NCI-H774 (cell line): ENCODE measurements at places on chromosomes 4 and X.

DNA sequence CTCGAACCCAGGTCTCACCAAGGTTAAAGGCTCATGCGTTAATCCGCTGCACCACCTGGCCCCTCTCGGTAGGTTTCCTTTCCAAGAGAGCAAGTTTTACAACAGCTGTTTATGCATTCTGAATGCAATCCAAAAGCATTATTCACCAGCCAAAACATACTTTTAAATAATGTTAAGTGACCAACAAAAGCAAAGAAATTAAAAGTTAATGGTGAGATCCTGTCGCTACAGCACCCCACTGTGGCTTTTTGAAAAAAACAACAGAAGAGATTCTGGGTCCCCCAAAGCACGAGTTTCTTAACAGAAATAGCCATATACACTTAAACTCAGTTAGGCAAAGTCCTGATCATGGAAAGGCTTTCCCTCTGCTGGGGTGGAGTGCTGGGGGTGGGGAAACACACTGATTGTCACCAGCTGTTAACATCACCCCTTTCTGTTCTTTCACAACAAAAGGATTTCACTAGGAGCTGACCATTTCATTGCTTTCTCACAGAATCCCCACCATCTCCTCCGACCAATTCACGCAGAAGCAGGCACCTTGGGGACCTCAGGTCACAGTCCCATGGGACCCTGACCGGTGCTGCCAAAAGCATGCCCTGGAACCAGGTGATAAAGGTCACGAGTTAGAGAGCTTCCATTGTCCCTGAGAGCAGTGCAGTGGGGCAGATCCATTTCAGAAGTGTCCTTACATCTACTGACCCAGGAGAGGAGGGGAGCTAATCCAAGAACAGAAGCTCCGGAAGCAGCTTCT, 51.2 kb downstream of the ZNF827 start:
- DNase-seq = no peak

DNA sequence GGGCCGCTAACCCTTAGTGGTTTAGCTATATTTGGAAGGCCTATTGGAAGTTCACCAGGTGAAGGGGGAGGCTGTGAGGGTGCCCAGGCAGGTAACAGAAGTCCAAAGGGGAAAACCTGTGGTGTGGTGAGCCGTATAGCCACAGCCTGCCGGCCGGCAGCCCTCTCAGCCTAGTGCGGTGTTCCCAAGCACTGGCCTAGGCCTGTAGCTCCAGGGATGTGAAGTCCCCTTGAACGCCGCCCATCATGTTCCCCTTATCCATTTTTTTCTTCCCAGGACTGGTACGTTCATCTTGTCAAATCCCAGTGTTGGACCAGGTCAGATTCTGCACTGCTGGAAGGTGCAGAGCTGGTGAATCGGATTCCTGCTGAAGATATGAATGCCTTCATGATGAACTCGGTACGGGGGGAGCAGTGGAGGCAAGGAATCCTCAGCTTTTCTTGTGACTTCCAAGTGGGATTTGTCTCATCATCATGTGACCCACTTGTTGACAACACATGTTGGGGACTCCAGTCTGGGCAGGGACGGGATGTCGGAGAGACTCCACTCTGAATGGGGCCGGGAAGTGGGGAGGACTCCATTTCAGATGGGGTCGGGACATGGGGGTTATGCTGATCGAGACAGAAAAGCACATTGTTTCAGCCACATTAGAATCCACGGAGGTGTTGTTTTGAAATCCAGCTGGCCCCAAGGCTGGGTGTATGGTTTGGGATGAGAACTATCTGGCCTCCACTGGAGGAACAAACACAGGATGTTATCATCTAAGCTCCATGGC, 39.2 kb upstream of the MSANTD1 start:
- DNase-seq = no peak

- DNase-seq = no peak
Observed at GRCh38 chr4:95869961-95870500, 30.1 kb downstream of the PDHA2 start.

GRCh38 chr4:160044693-160045092, 941.8 kb downstream of the RAPGEF2 start:
- DNase-seq = no peak

GRCh38 chrX:65644621-65645289, 22.7 kb upstream of the MSN start:
- DNase-seq = no peak

GRCh38 chr4:146407669-146408084, 114.1 kb downstream of the SLC10A7 start:
- no peak for DNase-seq

DNA sequence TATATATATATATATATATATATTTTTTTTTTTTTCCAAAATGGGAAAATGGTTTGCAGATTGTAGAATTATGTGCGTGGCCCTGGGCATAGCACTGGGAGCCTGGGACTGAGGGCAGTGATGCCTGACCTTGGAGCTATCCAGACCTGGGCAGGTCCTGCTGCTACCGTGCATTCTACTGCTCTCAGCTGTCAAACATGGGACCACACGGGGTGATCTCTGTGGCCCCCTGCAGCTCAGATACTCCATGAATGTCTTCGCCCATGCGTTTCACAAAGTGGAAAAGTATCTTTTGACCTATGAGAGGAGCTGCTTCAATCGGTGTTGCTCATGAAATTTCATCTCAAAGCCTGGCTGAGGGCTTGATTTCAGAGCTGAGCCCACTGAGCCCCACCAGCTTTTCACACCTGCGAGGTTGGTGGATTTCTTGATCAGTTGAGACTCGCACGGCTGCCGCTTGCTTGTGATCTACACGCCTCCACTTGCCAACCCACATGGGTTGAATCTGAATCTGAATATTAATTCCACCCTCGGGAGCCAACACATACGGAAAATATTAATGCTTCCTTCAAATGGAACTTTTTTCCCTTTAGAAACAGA, 35.7 kb downstream of the ING2 start:
- DNase-seq = no peak

DNA sequence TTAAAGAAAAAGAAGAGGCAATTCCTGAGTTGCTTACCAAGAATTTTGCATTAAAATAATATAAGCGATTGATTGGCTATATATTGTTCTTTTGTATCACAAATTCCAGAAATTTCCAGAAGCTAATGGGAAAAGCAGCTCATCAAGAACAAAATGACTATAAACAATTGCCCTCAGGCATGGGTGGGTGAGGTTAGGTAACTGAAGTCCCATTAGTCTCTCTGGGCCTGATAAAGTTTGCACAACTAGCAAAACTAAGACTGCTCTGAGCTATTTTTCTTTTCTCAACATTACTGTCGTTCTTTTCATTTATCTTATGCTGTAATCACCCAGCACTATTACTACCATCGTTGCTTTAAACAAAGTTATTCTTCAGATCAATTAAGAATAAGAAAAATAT, 19.2 kb upstream of the BLTP1 start:
- no peak for DNase-seq

DNA sequence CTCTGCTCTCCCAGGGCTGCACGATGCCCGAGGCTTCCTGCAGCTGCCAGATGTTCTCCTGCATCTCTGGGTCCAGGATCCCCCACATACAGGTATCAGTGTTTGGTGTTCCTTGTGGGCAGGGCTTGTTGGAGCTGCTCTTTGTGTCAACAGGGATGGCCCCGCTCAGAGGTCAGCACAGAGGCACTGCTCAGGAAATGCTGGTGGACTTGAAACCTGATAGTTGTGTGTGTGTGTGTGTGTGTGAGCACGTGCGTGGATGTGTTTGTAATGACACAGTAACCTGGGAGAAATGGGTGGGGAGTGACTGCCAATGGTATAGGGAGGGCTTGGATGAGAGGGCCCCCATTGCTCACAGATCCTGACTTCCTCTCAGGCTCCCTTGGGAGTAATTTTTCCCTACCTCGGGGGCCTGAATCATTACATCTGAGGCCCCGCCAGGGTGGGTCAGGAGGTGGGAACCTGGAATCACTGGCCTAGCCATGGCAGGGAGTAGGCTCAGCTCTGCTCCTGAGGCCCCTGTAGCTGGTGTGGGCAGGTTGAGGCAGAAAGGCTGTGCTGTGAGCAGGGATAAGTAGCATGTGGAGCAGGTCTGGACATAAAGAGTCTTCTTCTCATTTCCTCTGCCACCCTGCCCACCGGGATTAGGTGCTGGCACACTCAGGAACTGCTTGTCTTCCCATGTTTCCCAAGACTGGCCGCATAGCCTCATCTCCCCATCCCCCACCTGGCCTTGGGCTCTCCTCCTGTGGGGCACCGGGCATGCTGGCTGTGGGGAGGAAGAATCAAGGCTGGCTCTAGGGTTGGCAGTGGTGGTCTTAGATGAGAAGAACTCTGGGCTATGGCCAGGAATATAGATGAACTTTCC, 2.5 kb upstream of the EFNB1 start:
- DNase-seq = no peak

DNA sequence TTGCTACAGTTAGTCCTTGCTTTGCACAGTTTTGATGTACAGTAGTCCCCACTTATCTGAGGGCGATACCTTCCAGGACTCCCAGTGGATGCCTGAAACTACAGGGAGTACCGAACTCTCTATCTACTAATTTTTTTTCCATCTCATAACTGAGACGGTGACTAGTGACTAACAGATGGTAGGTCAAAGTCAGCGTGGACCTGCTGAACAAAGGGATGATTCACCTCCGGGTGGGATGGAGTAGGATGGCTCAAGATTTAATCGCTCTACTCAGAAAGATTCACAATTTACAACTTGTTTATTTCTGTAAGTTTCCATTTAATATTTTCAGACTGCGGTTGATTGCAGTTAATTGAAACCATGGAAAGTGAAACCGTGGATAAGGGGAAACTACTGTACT, 655.8 kb downstream of the ZNF674 start:
- DNase-seq = no peak

- DNase-seq = no peak
Observed at GRCh38 chr4:69668680-69669079, 15.6 kb upstream of the UGT2A1 start.

DNA sequence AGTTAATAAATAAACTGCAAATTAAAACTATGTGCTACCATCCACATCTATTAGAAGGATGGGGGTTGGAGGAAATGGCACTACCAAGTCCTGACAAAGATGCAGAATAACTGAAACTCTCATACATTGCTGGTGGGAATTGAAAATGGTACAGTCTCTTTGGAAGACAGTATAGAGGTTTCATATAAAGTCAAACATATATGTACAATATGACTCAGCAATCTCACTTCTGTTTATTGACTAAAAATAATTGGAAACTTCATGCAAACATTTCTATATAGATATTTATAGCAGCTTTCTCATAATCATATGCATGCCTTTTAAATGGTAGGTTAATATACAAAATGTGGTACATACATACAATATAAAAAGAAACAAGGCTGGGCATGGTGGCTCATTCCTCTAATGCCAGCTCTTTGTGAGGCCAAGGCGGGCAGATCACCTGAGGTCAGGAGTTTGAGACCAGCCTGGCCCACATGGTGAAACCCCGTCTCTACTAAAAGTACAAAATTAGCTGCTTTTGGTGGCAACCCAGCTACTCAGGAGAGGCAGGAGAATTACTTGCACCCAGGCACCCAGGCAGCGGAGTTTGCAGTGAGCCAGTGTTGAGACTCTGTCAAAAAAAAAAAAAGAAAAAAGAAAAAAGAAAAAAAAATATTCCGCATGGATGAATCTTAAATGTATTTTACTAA, 225.0 kb upstream of the CXXC4 start:
- DNase-seq = no peak

DNA sequence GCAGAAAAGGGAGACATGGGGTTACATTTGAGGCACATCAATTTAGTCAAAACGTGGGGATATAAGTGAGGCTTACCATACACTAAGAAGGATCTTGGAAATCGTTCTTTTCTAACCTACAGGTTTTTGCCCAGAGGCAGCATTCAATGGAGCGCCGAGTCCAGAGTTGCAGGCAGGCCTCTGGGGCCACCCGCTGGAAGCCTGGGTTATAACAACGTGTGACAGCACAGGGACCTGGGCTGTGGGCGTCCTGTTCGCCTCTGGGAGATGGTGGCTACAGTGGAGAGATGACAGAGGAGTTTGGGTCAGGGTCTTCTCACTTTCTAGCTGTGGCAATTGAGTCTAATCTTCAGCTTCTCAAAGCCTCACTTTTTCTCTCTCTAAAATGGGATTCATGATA, 53.9 kb downstream of the ENPP6 start:
- DNase-seq = no peak

DNA sequence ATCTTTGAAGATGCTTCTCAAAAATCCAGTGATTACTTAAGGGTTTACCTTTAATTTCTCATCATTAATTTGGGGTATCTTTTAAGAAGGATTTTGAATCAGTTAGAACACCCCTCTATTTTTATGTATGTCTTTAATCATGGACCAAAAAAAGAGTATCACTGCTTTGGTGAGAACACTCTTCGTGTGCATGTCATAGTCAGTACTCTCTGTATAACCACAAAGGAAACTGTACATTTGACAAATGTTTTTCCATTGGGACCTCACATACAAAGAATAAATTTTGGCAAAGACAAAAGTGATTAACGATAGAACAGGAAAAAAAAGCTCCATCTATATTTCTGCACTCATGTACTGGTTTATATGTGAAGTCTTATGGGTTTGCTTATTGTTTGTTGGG, 31.3 kb downstream of the FAM241A start:
- DNase-seq = no peak

GRCh38 chr4:47534772-47535171, 49.7 kb downstream of the ATP10D start:
- DNase-seq = no peak

GRCh38 chr4:6269616-6270511, at the start of gene WFS1:
WFS1 (plus strand) TSS chr4:6269850; CDS start chr4:6277456, 7,606 bp downstream.
- DNase-seq = peak; percentile 98

GRCh38 chrX:64338296-64338695, 57.0 kb downstream of the MTMR8 start:
- no peak for DNase-seq

GRCh38 chrX:115378471-115378870, 89.0 kb downstream of the LUZP4 start:
- no peak for DNase-seq

DNA sequence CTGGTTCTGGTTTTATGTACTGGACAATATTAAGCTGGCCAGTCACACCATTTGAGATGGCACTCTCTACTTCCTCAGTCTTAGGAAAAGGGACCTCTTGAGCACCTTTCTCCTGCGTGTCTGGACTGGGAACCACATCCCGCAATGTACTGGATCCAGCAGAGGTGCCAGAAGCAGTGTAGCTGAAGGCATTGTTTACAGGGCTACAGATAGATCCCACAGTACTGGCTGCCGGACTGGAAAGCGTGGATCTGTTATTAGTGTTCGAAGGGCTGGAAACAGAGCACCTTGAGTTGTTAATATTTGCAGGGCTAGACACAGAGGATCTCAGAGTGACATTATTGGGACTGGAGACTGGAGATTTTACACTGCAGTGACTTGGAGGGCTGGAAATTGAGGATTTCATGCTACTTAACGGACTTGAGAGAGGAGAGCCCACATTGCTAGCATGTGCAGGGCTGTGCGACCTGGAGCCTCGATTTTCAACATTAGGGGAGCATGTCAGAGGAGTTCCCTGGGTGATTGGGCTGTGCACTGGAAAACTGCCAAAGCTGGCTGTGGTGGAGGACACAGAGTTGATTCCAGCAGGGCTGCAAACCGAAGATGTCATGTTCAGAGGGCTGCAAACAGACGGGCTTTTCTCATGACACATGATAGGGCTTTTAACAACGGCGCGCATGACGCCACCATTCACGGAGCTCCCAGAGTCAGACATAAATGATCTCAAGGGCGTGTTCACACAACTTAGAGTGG, 6.4 kb downstream of the NR3C2 start:
- DNase-seq = no peak

GRCh38 chr4:57037982-57038604, 59.4 kb downstream of the POLR2B start:
- DNase-seq = no peak
